ENCODE measurements at places on chromosomes 4 and X.

DNA sequence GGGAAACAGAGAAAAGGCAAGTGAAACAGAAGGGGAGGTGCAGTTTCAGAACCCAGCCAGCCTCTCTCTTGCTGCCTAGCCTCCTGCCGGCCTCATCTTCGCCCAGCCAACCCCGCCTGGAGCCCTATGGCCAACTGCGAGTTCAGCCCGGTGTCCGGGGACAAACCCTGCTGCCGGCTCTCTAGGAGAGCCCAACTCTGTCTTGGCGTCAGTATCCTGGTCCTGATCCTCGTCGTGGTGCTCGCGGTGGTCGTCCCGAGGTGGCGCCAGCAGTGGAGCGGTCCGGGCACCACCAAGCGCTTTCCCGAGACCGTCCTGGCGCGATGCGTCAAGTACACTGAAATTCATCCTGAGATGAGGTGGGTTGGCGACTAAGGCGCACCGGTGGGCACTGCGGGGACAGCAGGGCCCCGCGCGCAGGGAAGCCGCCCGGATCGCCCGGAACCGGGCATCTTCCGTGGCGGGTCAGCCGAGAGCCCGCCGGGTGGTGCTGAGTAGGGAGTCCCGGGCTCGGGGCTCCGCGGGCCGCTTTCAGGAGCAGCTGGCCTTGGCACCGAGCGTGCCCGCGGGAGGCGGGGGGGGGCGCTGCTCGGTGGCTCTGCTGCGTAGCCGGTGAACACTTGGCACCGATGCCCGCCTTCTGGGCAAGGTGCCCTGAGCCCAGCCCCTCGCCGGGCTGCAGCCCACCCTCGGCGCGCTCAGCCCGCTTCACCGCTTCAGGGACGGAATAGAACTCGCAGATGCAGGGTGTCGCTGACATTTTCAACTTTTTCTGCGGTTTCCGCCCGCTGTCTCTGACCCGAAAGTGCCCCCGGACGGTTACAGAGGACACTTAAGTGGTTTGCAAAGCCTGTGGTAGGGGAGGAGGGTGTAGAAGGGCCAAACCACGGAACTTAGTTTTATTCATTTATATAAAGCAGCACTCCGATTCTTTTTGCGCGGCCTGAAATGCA, at the start of gene CD38:
TSS of gene CD38 (plus strand) at position 40 of the 953 bp plus-strand sequence. CDS start at position 127, 87 bp downstream.
- peak; percentile 38 for DNase-seq

DNA sequence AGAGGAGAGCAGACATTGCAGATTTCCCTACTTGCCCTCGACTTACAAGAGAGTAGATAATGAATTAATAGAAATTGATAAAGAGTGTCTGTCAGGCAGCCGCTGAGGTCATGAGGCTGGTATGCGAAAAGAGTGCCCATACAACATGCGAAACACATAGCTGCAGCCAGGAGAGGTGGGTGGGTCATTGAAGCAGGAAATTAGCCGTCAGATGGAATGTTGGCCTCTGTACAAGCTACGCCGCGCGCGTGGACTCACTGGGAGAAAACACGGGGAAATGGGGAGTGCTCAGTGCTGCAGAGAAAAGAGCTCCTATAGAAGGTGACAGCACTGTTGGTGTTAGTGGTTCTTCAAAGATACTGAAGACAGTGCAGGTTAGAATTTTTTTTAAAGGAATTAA, 125.1 kb downstream of the RAPGEF2 start:
- DNase-seq = peak; percentile 94

GRCh38 chrX:138711399-138712347, at the start of gene FGF13:
Gene FGF13 (minus strand): TSS chrX:138711717. CDS start chrX:138711003, 714 bp downstream.
- no peak for DNase-seq

DNA sequence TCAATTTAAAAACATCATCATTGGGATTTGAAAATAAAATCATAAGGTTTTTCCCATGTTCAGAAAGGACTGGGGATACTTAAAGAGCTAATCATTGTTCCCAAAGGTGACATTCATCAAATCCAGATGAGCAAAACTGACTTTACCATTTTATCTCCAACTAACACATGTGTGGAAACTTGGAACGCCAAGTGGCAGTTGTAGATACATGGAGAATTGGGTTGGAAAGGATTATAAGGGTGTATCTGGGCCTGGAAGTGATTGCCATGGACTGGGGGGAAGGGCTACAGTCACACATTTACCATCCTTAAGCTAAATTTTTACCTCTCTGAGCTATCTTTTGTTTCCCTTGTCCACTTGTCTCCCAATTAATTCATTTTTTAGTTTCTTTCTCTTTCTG, 203.4 kb downstream of the SLC39A8 start:
- no peak for DNase-seq

- no peak for DNase-seq
Measured at GRCh38 chr4:39304651-39305050, 61.5 kb downstream of the RFC1 start.

DNA sequence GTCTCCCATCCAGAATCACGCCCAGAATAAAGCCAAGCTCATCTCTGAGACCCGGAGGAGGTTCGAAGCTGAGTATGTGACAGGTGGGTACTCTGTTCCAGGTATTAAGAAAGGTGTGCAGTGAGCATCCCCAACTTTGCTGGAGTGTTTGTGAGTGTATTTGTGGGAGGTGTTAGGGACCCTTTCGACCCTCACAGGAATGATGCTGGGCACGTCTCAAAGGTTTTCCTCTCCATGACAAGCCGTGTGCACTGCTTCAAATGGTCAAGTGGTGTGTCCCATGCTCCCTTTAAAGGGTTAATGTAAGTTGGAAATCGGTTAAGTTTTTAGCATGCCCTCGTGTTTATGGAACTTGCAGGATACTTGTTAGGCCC, 442 bp downstream of the MOSPD2 start:
- DNase-seq = no peak

Data from EH (cell line).